ENCODE measurements at places on chromosomes 16 and 17.
A peak's percentile ranks its signal among the peaks of the same experiment; 100 is the strongest.

GRCh38 chr16:57530104-57530521 is 6.3 kb downstream of the CCDC102A start:
- peak; percentile 81 for DNase-seq

DNA sequence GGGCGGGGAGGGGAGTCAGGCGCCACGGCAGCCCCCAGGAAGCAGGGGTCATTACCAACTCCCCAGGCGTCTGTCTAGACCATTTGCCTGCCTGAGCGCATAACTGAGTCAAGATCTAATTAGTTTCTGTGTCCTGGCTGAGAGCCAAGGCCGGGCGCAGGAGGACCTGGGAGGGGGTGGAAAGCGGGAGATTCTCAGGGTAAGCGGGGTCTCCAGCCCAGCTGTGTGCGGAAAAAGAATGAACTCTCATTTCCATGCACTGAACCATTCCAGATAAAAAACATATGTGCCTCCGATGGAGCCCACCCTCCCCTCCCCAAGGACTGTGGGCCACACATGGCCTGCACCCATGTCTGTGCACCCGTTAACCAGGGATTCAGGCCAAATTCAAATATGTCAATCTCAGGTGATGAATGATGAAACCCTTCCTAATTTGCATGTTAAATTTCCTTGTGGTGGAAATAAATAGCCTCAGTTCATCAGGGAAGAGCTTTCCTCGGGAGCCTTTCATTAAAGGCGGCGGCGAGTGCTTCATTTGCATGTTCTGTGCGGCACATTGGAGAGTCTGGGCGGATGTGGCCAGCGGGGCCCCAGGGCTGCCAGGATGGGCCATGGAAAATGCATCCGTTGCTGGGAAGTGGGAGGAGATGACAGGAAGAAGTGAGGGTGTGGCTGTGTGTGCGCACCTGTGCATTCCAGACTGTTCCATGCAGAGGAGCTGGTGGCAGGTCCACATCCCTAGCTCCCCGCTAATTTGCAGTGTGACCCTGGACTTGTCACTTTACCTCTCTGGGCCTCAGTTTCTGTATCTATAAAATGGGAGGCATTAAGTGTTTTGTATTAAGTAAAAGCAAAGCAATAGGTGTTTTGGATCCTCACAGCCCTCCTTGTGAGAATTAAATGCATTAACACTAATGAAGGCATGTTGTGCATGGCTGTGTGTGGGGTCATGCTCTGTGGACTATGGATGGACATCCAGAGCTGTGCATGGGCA is 151.1 kb downstream of the SDK2 start:
- DNase-seq: no peak

GRCh38 chr17:73343739-73344454 is 32.1 kb upstream of the CDC42EP4 start:
- no peak for DNase-seq

GRCh38 chr17:56699186-56699894 is 105.8 kb downstream of the NOG start:
- DNase-seq: no peak

DNA sequence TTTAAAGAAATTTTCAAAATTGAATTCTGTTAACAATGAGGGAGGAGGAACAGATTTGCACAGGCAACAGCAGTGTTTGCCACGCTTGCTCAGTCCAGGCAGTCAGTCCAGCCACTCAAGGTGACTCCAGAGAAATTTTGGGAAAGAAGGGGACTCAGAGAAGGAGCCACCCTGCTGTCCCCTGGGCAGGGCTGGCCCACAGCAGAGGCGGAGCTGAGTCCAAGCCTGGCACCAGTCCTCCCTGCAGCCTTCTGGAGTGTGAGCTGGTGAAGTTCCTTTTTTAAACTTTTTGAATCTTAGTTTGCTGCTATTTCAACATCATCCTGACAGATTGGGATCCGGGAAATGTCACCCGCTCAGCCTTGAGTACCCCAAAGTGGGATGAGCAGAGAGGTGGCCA is 14.5 kb upstream of the SLC47A2 start:
- no peak for DNase-seq

- no peak for DNase-seq
Measured at GRCh38 chr16:1282324-1282973, 26.6 kb downstream of the TPSD1 start.

DNA sequence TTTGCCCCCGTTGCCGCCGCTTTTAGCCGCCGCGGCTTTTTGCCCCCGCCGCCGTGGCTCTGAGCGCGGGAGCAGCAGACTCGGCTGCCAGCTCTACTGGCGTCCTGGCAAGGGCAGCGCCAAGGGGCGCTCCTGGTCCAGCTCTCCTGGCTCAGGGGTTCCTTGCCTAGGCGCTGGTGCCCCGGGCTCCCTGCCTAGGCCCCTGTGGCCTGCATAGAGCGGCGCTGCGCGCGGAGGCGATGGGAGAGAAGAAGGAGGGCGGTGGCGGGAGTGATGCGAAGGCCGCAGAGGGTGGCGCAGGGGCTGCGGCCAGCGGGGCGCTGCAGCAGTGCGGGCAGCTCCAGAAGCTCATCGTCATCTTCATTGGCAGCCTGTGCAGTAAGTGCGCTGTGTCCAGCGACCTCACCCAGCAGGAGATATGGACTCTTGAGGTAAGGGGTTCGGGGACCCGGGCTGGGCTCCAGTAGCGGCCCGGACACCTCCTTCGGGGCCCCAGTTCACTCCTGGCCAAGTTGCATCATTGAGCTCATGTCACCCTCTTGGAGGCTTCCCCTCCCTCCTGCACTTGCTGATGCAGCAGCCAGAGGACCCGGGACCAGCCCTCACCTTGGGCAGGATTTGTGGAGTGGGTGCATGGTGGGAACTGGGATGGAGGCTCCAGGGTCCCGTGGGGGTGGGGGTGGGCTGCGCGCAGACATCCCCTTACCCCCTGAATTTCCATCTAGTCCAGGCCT is 1344.4 kb downstream of the TP53TG3F start:
- no peak for DNase-seq

DNA sequence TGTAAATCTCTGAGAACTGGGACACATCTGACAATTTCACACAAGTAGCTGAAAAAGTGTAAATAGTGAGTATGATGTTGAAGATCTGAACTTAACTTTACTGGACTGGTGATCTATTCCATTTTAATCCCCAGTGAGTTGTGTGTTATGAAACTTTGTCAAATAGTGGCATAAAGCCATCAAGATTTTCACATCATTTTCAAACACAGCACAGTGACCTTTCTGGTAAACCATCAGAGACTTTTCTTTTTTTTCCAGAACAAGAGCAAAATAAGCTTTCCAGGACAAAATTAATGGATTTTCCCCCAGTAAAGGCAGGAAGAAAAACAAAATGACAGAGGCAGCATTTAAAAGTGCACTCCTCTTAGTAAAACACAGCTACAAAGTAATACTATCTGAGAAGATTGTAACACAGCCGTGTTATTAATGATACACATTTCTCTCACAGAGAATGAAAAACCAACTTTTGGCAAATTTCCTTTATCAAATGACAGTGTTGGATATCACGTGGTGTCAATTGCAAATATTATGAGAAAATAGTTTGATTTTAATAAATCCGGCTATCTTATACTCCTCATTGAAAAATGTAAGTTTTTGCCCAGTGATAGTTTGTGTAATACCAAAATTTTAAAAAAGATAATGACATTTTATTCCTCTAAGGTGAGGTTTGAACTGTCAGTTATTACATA is 16.8 kb upstream of the COL1A1 start:
- no peak for DNase-seq

DNA sequence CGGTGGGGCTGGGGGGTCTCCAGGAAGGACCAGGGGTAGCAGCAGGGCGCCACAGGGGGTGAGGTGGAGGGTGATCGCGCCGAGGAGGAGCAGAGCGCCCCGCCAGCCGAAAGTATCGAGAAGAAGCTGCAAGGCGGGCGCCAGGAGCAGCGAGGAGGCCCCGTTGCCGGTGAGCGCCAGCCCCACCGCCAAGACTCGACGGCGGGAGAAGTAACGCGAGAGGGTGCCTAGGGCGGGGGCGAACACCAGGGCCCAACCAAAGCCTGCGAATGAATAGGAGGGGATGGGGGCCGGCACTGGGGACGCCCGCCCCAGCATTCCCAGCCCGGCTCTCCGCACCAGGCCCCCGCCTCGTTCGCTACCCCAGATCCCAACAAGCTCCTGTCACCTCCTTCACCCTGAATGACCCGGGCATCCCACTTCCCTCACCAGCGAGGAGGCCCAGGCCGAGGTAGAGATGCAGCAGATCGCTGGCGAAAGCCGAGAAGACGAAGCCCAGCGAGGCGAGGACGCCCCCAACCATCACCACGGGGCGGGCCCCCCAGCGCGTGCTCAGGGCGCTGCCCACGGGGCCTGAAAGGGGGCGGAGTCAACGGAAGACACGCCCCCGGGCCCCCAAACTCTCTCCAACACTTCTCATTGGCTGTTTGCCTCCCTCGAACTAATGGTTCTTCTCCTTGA is 1.3 kb downstream of the SLC16A11 start:
- no peak for DNase-seq

GRCh38 chr16:75616521-75617010 is 6.5 kb downstream of the ADAT1 start:
- DNase-seq: peak; percentile 87

DNA sequence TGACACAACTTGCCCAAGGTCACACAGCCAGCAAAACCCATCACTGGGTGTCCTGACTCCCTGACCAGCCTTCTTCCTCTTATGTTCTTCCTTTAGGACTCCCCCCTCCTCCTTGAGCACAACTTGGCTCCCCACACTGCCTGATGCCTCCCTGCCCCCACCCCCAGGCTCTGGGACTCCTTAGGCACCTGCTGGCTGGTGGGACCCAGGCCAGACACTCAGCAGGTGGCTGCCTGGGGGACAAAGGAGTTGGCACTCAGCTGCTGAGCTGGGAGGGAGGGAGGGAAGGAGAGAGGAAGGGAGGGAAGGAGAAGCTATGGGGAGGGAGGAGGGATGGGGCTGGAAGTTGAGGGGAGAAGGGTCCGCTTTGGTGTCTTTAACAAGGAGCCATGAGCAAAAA is 8.0 kb downstream of the SEZ6 start:
- DNase-seq: no peak

DNA sequence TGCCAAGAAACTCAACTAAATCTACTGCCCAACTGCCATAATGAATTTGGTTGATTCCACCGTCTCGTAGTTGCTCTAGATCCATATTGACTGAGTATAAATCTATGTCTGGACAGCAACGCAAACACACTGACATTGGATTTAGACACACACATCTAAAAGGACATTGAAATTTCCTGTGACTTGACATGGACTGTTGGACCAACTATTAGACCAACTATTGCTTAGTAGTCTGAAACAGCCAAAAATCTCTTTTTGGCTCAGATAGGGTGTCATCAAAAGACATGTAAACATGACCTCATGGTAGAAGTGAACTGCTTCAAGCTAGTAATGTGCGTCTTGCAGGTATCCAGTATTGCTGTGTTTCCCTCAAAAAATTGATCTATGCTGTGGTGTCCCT is 31.3 kb downstream of the KIAA0513 start:
- no peak for DNase-seq

DNA sequence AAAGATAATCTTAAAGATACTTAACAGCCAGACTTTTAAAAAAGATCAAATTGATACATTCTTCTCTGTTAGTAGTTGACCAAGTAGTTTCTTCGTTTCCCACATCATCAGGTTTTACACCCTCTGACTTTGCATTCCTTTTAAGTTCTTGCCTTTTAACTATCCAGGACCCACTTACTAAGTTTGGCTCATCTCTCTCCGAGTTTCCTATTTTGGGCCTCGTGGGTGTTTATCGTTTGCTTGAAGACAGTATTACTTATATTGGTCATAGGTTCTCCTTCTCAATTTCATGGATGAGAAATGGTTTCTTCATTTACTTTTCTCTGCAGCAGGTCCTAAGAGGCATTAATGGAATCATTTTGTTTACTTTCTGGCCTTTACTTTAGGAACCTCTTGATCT is 43.2 kb downstream of the RPA1 start:
- no peak for DNase-seq

- DNase-seq: no peak
Measured at GRCh38 chr16:11669380-11670146, 1.3 kb downstream of the SNN start.

DNA sequence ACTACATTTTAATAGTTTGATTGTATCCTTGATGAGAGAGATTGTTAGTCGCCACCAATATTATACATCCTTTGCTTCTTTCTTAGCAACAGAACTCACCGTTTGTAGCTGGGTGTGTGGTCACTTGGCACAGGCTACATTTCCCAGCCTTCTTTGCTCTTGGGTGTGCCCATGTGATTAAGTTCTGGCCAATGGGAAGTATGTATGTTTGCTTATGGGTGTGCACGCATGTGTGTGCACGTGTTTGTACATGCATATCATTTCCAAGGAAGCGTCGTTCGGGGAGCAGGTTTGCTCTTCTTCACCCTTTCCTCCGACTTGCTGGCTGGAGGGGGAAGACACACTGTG is 4.4 kb upstream of the SEC14L1 start:
- DNase-seq: no peak

DNA sequence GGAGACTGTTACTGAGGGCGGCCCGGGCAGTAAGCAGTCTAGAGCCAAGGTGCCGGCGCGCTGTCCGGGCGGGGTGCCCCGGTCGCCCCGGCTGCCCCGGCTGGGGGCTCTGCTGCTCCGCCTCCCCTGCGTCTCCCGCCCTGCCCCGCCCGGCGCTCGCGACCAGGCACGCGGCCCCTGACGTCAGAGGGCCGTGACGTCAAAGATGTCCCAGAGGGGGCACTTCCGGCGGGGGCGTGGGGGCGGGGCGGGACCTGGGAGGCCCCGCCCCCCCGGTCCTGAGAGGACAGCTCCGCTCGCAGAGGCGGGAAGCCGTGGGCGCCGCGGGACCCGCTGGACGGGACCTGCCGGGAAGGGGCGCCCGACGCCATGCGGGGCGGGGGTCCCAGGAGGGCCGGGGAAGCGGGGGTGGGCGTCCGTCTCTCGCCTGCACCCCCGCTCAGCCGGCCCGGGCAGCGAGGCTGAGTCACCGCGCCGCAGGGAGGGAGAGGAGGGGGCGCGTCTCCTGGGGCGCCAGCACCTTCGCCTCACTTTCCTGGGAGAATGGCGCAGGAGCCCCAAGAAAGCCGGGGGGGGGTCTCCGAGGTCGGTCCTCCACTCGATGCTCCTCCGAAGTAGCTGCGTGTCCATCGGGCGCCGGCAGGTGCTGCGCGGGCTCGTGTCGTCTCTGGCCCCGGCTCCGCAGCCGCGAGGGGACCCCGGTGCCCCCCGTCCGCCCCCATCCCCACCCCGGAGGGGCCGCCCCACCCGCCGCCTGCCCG is 4.4 kb upstream of the HIC1 start:
- DNase-seq: peak; percentile 38

DNA sequence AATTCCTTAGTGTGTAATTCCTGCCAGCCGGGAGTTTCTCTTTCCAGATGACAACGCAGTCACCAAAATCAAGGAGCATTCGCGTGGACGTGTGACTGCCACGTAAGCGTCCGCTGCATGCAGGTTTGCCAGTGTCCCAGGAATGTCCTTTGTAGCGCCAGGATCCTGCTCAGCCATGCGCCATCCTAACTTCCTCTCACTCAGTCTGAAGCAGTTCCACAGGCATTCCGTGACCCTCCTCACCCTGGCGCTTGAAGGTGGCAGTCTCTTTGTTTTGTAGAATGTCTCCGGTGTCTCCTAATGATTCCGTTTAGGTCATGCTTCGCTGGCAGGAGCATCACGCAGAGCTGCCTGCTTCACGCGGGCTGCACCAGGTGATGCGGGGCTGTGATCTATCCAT is 88.6 kb downstream of the RPTOR start:
- no peak for DNase-seq

Data from activated CD4-positive, alpha-beta T cell treated with anti-CD3 and anti-CD28 coated beads, Interleukin-2, Interleukin-4, amounts not matched to agents 100 ng/mL and 50 ng/mL, durations not matched to agents 16 hours and 8 hours (primary cell).